Occipital lobe (tissue), 3 donors: ENCODE measurements at places on chromosomes 2 and 18.

GRCh38 chr2:225367482-225367881 lies 32.0 kb upstream of the NYAP2 start:
- DNase-seq = no peak

DNA sequence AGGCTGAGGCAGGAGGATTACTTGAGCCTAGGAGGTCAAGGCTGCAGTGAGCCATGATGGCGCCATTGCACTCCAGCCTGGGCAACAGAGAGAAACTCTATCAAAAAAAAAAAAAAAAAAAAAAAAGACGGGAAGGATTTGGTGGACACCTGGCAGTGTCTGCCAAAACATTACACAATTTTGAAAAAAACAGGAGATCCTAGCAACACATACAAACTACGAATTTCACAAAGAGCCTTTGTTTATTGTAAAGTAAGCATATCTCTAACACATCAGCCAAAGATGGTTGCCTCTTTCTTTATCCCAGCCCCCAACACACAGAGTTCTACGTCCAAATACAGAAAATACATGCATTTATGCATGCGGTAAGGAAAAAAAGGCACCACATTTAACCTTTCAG lies 7.6 kb downstream of the GPR45 start:
- DNase-seq = no peak

GRCh38 chr2:191638079-191638801 lies 39.7 kb upstream of the NABP1 start:
- DNase-seq = no peak

DNA sequence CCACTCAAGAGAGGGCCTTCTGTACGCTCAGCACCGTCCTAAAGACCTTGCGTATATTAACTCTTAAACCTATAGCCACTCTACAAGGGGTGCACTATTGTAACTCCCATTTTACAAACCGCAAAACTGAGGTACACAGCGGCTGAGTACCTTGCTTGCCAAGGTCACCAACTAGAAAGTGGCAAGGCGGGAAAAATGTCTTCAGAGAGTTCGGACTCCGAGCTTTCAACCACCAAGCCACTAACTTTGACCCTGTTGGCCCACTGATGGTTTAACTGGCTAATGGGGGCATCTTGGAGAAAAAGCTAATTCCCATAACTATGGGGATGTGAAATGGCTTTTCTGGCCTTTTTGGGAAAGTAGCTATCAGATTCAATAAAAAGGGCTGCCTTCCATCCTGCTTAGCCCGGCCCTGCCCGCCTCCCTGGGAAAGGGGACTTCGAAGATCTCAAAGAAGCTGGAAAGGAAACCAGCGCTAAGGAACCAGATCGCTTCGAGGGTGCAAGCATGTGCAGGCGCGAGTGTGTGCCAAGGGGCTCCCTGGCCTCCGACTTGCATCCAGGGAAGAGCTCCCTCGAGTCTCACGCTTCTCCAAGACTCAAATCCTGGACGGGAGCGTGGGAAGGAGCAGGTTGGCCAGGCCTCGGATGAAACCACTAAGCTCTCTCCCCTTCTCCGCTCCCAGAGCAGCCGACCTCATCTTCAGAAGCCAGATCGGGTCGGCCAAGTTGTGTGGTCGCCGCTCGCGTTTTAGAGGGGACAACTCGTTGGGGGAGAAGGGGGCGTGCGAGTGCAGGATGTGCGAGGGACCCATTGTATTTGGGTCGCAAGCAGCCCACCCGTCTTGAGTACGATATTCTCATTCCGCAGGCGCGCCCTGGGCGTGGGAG lies 2.2 kb upstream of the SP5 start:
- DNase-seq = no peak

DNA sequence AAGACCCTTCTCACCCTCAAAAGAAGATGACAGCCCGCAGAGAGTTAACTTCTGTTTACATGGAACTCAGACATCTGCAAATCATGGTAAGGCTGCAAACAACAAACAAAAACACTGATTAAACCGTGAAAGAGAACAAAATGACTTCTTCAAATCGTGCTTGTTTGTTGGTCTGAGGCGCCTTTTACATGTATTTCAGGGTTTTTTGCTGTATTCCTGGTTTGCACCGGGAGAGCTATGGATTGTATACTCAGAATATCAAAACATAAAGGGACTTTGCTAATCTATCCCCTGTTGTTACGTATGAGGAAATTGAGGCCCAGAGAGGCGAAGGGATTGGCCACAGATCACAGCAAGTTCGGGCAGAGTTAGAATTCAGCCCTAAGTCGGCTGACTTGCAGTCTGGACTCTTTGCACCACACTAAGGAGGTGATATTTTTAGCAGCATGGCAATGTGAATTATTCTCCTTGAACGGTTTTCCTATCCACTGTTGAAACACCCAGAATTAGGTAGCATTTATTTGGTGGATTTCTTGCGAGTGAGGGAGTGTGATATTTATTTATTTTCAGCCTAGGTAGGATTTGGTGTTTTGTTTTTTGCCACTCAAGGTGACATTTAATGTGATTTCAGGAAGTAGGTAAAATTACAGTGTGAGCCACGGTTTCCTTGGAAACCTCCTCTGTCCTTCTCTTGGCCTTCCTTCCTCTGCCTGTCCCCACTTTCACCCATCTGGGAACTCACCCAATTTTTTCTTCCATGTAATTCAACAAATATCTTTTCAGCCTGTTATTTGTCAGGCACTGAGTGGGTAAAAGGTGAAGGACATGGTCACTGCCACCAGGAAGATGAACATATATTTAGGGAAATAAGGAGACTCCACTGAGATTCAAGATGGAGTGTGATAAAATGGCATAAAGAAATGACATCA lies 980 bp upstream of the PDE6D start:
- peak; percentile 28 for DNase-seq

DNA sequence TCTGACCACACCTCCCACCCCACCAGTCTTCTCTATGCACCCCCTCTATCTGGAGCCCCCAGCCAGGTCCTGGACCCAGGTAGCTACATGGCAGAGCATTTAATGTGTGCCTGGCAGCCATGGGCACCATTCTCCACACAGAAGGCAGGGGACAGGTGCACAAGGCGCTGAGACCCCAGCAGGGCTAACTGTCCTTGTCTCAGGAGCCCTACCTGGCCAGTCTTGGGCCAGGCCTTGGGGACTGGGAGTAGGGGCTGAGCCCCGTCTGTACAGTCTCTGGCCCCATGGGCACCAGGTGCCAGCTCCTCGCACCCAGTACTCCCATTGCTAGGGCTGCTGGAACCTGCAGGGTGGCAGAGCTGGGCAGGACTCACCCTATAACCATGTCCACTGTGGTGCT lies 2.9 kb downstream of the GNLY start:
- no peak for DNase-seq

- peak; percentile 62 for DNase-seq
Observed at GRCh38 chr18:62586151-62586774, 63.4 kb downstream of the ZCCHC2 start.

DNA sequence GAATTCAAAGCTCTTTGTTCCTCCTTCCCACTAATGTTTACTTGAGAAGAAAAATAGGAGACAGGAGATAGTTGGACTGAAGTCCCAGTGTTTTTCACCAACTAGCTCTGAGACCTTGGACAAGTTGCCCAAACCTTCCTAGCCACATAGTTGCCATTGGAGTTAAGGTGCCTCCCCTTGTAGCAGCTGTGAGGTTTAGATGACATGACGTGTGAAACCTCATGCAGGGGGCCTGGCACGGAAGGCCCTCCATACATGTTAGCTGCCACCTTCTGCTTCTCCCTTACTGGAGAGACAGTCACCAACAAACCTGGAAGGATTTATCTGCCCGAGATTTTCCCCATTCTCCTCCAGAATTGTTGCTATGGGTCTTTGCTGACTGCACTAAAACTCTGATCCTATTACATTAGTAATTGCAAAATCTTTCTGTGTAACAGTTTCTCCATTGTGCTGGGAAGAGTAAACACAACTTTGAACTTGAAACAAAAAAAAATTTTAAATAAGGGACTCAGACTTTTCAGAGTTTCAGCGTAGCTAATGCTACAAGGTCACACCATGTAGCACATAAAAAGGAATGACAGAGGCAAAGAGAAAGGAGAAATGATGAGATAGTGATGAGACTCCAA lies 23.8 kb upstream of the CABYR start:
- no peak for DNase-seq

GRCh38 chr2:17638196-17638743 lies 97.8 kb downstream of the VSNL1 start:
- peak; percentile 44 for DNase-seq

GRCh38 chr18:32368991-32369390 lies 101.7 kb downstream of the GAREM1 start:
- DNase-seq = no peak

- no peak for DNase-seq
Observed at GRCh38 chr2:213451542-213452239, 167.4 kb downstream of the SPAG16 start.

DNA sequence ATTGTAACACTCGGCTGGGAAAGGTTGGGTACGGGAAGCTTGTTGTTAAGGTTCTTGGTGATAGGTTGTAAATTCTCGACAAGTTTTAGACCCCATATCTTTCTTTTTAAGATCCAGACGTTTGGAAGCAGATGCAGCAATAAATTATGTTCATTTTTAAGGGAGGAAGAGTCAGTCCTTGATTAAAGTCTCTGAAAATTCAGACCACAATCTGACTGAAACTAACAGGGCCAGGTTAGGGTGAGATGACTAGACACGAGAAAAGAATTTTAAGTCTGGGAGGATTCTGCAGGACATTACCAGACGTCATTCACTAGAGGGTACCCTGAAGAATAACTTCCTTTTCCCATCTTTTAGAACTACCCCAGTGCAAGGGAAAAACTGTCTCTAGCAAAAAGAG lies 16.1 kb downstream of the WIPF1 start:
- no peak for DNase-seq

GRCh38 chr2:95061119-95061512 lies 35.6 kb downstream of the MAL start:
- DNase-seq = no peak

GRCh38 chr18:50410008-50410407 lies 35.2 kb downstream of the SKA1 start:
- DNase-seq = no peak

GRCh38 chr18:42181474-42181873 lies 226.4 kb downstream of the PIK3C3 start:
- DNase-seq = no peak

GRCh38 chr2:119327431-119327830 lies 39.2 kb downstream of the C2orf76 start:
- DNase-seq = no peak

GRCh38 chr2:8753609-8754008 lies 71.8 kb downstream of the ID2 start:
- DNase-seq = no peak

GRCh38 chr2:57869758-57870344 lies 176.8 kb upstream of the VRK2 start:
- DNase-seq = no peak

GRCh38 chr18:79575891-79576685 lies 103.5 kb upstream of the CTDP1 start:
- DNase-seq = no peak

- no peak for DNase-seq
Observed at GRCh38 chr18:44700652-44701051, 20.0 kb downstream of the SETBP1 start.

GRCh38 chr2:126825316-126825715 lies 73.4 kb upstream of the TEX51 start:
- no peak for DNase-seq

GRCh38 chr2:191851158-191851557 lies 4.3 kb upstream of the CAVIN2 start:
- no peak for DNase-seq

DNA sequence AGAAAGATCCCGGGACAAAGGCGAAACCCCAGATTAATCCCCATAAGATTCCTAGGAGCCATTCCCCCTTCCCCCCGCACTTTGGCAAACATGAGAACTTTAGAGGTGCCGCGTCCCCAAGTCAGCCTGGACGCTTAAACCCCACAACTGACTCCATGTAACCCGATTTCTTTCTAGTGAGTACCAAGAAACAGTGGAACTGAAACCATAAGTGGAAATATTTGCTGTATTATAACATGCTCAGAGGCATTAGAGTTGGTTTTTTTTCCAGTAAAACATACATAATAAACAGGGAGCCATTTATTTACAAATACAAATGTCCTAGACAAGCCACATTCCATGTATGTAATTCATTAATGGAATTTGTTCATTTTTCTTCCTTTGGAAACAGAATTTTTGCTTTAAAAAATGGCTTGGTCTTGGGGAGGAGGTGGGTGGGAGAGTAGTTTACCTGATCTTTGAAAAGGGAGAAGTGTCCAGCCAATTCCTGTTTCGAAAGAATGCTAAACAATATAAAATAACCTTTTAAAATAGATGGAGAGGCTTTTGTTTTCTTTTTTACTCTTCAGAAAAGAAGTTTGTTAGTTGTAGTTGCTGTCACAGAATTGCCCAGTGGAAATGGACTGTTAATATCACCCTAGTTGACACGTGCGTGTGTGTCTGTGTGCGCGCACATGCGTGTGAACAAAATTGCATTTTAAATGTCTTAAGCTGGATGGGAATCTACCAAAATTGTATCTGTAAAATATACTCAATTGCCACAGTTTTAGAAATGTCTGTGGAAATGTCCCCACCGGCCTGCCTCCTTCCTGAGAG lies 10.6 kb downstream of the POU3F3 start:
- DNase-seq = no peak

DNA sequence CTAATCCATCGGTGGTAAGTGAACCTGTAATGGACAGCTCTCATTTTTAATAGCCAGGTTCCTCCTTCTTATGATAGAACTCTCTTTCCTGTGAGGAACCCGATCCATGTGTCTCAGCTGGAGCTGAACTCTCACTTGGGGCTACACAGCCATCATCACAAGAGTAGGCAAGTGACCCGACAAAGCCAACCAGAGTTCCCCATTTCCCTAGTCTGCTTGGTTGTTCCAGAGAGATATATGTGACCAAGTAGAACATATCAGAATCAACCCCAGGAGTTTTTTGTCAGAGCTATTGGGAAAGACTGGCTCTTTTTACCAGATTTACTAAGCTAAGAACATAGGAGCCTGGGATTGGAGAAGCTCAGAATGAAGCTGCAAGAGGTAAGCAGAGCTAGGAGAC lies 14.6 kb upstream of the HNRNPLL start:
- no peak for DNase-seq

DNA sequence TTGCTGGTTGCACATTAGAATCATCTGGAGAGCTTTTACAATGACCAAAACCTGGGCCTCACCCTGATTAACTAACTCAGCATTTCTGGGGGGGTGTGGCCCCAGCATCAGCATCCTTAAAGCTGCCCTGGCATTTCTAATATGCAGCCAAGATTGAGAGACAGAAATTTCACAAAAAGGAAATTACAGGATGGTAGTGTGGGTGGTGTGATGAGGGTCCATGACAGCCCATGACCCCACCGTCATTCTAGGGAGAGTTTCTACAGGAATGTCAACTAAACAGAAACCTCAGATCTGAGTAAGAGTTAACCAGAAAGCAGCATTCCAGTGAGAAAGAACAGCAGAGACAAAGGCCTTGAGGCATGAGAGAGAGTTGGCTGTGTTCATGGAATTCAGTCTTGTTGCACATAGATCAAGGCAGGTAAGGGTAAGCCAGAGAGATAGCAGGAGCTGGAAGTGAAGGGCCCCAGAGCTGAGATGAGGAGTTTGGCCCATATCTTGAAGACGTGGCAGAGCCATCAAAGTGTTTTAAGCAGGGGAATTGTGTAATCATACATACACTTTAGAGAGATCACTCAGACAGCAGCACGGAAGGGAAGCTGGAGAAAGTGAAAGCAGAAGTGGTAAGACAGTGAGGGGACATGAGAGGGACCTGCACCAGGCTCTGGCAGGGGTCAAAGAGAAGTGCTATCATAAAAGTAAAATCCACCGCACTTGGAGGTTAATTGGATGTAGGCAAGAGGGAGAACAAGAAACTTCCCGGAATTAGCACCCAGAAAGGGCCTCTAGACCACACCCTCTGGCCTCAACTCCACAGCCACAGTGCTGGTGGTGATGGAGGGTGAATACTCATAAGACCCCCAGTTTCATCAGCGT lies 7.8 kb upstream of the TRABD2A start:
- DNase-seq = no peak
